Stimulated activated CD4-positive, alpha-beta T cell treated with anti-CD3 and anti-CD28 coated beads, Interleukin-1b, Interleukin-23, amount 100 ng/mL, for 1 hour (primary cell): ENCODE measurements at places on chromosomes 12 and 14.

GRCh38 chr12:106956048-106956578, 406 bp downstream of the TMEM263 start:
- peak; percentile 5 for DNase-seq

GRCh38 chr14:34331728-34332623, 130.1 kb downstream of the SPTSSA start:
- peak; percentile 13 for DNase-seq

DNA sequence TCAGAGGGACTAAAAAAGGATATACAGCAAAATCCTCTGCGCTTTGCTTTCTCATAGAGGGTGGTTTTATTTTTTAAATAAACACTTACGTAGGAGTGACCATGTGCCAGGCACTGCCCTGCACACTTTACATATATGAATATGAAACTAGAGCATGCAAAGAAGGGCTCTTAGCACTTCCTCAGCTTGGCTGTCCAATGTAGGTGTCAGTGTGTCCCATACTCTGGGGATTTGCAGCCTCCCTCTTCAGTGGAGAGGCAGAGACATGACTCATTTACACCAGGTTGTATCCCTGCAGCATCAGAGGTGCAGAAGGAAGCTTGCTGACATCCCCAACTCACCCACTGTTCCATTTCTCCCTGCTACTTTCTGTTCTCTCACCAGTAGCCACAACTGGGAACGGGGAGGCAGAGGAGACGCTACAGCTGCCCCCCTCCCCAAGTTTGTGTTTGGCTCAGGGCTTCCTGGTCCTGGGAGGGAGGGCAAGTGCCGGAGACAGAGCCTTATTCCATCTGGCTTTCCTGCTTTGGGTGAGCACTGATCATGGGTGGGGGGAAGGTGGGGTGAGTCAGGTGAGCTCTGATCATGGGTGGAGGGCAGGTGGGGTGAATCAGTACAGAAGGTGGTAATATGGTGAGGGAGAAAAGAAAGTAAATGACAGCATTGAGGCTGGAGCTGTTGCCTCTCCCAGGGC, 4.9 kb upstream of the KRT5 start:
- no peak for DNase-seq

DNA sequence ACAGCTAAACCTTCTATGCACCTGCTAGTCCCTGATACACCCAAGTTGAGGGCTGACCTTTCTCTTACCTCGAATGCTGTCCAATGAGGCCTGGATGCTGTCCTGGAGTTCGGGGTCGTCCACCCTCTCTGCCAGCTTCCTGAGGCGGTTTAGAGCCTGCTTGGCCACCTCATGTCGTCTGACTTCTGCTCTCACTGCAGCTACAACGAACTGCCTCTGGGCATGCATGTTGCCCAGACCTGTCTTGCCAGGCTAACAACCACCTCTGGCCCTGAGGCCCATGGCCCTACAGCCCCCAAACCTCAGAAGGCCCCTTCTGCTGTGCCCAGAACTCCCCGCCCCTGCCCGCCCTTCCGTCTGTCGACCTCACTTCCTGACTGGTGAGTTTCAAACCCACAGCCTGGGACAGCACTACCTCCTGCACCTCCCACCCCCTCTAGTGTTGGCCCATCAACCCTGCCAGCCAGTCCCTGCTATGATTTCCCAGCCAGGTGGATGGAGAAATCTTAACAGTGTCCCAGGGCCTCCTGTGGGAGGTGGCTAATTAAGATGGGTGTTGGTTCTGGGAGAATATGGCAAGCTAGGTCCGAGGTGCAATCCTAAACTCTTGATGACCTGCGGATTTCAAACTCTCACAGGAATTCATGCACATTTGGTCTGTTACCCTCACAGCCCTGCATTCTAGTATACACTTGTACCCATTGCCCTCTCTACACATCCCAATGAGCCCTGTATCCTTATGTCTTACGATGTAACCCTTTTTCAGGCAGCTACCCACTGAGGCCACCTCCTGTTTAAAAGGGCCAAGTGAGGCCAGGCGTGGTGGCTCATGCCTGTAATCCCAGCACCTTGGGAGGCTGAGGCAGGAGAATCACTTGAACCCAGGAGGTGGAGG, 2.7 kb upstream of the TSPAN31 start:
- peak; percentile 47 for DNase-seq

DNA sequence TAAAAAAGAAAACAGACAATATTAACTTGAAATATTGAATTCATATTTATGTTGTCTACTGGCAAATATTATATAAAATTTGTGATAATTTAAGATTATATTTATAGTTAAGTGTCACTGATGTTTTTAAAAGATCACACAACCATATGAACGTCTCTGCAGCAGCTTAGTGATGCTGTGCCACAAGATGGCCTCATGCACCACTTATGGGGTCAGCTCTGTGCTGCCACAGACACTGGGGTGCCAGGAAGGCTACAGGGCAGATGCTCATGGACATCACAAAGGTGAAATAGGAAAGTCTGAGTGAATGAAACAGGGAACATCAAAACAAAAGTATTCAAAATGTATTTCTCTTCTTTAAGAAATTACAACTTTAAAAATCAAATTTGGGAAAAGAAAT, 13.1 kb downstream of the ATXN3 start:
- DNase-seq = no peak

DNA sequence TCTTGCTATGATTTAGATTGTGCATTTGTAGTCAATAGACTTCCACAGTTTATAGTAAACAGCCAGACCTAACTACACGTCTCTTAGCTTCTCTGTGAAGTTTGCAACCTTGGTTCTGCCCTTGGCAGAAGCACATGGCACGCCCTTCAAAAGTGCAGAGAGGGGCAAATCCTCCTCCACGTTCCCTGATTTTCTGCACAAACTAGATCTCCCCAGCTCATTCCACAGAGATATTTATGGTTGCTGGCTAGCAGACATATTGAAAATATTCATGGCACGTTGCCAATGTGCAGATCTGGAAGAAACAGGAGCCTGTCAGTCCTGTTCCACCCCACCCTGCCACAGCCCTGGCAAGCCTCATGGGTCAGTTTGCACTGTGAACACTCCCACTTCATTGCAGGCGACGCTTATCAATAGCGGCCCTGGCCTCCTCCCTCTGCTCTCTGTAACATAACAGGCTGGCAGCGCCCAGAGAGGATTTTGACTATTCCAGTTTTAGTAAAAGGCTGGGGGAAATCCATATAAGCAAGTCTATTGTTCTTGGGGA, 6.5 kb upstream of the LGALS3 start:
- no peak for DNase-seq

GRCh38 chr12:107983756-107984472, 145.2 kb upstream of the WSCD2 start:
- DNase-seq = no peak

DNA sequence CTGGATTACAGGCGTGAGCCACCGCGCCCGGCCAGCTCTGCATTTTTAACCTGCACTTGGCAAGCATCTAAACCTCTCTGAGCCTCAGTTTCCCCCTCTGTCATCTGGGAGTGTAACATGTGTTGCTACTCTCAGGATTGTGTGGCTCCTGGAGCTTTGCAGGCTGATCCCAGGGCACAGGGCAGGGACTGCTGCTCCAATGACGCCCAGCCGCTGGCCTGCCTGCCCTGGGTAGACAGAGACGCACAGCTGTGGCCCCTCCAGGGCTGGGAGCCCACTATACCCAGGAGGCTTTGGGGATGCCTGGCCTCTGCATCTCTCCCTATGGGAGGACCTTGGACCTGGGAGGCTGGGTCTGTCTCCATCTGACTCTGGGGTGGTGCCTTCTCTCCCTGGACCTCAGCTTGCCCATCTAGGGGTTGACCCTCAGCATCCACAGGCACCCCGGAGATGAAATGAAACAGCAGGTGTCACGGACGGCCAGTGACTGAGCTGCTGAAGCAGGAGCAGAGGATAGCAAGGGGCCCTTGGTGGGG, 13.7 kb downstream of the ARL6IP4 start:
- DNase-seq = no peak

DNA sequence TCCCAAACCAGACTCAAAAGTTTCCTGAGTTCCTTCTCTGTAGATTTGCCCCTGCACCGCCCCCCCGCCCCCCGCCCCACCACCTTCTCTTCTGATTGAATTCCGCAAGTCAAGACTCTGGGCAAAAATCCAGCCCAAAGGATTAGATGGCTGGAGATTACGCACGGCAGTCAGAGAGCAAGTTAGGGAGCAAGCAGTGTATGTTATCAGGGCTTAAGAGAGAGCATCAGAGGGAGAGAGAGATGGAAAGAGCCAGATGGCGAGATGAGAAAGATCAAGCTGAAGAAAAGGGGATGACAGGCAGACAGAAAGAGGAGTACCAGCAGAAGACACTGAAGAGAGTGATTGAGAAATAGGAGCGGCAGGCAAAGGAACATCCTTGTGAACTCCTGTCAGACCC, 13.9 kb upstream of the ANKRD33 start:
- no peak for DNase-seq

- DNase-seq = no peak
Observed at GRCh38 chr12:51959211-51959610, 7.7 kb downstream of the ACVR1B start.

DNA sequence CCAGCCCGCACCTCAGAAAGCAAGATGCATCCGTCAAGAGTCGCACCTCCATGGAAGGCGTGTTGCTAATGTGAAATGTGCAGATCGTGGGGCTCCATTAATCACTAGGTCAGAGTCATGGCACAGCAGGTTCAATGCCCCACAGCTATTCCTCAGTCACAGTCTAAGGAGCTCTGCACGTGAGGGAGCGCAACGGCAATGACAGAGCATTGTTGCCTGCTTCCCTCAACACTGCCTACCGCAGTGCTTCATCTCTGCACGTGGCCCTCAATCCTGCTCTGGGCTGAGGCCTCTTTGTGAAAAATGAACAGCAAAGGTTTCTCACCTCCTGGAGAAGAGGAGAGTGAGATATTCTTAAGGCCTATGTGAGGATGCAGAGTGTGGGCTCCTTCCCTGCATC, 995.2 kb upstream of the TMEM132C start:
- DNase-seq = no peak

DNA sequence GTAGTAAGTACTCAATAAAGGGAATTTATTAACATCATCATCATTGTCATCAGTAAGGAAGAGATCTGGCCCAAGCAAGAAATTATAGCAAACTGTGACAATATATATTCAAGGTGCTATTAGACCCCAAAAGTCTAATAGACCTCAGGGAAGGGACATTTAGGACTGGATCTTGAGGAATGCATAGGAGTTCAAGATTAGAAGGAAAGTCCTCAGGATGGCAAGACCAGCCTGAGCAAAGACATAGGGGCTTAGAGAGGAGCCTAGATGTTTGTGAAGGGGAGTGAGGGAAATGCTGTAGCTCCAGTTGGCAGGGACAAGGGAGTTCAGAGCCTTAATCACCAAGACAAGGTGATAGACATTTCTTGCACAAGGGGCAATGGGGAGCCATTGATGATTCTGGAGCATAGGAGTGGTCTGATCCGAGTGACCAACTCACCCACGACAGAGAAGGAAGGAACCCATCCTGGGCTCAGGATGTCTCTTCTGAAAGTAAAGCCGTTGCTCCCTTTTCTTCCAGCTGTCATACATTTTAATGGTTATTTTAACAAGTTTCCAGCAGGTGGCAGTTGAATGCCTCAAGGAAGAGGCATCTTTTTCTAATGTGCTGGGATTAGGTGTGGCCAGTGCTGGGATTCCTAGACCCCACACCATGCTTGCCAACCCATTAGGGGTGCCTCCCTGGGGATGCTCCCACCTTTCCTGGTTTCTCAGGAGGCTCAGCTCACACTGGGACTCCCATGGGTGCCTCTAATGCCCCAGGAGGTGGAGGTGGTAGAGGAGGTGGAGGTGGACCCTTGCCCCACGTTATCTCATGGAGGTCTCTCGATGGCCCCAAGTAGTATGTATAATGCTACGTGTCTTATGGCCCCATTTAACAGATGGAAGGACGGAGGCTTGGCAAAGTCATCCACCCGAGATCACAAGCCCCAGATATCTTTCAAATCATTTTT, 37.8 kb downstream of the PHETA1 start:
- no peak for DNase-seq

DNA sequence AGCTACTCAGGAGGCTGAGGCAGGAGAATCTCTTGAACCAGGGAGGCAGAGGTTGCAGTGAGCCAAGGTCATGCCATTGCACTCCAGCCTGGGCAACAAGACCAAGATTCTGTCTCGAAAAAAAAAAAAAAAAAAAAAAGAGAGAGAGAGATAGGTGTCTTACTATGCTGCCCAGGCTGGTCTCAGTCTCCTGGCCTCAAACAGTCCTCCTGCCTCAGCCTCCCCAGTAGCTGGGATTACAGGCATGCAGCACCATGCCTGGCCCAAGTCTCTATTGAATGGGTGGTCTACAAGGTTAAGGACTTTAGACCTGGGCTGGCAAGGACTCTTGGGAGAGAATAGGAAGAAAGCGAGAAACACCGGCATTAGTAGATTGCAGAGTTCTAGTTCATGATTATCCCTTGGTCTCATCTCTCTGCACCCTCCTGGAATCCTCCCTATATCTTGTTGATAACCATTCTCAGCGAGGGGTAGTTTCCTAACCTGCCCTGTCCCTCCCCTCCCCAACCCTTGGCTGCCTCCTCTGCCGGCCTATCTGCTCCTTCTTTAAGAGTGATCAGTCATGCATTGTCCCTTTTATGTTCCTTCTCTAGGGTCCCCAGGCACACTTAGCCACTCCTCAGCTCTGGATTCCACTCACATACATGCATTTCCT, 128.1 kb upstream of the MAP1LC3B2 start:
- DNase-seq = no peak

DNA sequence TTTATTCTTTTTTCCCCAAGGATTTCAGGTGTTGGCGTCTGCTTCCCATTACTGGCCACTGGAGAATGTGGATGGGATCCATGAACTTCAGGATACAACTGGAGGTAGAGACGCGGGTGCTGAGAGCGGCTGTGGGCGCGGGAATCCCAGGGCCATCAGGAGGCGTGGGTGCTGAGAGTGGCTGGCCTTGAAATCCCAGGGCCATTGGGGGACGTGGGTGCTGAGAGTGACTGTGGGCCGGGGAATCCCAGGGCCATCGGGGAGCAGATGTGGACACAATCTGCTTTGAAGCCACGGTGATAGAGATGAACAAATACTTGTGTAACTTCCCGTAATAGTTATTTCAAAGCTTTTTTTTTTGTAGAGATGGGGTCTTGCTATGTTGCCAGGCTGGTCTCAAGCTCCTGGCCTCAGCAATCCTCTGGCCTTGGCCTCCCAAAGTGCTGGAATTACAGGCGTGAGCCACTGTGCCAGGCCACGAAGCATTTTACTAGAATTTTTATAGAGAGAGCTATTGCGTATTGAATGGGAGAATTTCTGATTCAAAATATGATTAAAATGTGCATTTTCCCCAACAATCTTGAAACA, 12.8 kb downstream of the ADGRD1 start:
- no peak for DNase-seq

DNA sequence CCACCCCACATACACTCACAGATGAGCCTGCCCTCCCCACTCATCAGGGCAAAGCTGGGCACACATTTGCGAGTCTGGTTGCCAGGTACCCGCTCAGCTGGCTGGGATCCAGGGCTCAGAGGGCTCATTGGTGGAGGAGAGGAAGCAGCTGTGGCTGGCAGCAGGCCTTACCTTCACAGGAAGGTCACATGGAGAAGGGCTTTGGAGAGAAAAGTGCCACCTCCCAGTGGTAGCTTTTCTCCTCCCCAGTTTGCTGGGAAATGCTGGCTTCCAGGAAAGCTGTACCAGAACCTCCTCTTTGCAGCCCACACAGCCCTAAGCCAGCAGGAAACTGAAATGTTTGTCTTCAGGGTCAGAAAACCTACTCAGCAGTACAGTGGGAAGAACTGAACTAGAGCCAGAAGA, 55.6 kb downstream of the LGMN start:
- no peak for DNase-seq

GRCh38 chr14:99807413-99808153, 14.4 kb downstream of the EML1 start:
- DNase-seq = no peak
